ENCODE measurements at places on chromosomes 1 and 21.

GRCh38 chr1:221823149-221823548 is 81.3 kb upstream of the DUSP10 start:
- DNase-seq, result no peak

DNA sequence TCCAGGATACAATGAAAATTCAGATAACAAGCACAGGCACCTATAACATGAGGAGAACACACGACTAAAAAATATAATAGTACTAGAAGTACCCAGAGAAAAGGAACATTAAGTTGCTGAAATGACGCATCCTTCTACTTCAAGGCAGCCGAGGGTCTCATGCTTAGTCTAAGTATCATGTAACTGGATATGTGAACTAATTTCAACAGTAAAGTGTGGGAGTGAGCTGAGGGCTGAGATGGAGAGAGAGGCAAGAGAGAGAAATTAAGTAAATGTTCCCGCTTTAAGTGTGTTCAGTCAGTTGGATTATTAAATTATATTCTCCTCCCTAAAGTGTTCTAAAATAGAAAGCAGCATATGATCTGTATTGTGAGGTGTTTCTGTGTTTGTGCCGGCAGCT is 152.2 kb upstream of the KRTAP19-8 start:
- no peak for DNase-seq

DNA sequence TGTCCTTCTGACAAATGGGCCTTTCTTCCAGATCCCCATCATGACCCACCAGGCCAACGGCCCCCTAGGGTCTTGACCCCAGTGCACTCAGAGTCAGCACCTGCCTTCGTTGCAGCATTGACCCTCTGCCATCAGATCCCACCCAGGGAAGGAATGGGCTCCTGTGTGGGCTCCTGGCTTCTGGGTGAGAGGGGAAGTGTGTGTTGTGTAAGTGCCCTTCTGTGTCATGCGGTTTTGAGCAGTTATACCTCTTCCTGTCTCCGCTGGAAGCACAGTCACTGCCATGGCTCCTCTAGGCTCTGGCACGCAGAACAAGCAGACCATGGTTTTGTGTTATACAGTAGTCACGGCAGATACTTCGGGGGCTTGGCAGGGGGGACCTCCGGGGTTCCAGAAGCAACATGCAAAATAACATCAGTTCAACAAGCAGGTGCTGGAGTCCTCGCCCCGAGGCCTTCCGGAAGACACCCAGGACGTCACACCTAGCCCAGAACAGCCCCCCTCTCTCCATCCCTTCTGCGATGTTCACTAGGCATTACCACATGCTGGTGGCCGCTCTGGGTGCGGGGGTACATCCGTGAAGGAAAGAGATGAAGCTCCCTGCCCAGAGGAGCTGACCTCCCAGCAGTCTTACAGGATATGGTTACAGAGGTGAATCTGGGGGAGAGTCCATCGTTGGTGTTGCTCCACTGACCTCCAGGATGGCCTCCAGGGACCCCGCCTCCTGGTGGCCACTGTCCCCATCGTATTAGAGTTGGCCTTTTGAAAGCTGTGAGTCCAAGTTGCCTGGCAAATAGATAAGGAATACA is 17.4 kb upstream of the KCNAB2 start:
- DNase-seq, result no peak

DNA sequence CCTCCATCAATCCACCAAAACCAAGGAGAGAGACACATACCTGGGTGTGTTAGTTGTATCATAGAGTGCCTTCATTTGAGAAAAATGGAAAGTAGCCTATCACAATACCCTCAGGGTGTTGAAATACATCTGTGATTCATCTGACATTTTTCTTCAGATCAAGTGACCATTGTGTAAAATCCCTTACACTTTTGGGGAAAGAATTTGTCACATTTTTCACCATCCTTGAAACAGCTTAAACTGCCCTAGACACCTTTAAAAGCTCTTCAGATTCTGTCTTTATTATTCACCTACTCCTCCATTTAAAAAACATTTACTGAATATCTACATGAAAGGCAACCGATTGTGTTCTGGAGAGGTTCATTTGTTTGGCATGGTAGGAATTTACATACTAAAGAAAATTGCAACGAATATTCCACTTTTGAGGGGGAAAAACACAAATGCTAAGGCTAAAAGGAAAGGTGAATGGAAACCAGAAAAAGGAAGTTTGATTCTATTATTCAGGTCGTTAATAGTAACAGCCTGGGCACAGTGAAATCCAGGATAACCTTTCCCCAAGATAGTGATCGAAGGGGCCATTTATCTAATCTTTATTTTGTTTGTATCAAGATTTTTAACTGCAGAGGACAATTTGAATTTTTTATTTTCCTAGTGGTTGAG is 70.4 kb upstream of the SAMSN1 start:
- DNase-seq, result no peak

DNA sequence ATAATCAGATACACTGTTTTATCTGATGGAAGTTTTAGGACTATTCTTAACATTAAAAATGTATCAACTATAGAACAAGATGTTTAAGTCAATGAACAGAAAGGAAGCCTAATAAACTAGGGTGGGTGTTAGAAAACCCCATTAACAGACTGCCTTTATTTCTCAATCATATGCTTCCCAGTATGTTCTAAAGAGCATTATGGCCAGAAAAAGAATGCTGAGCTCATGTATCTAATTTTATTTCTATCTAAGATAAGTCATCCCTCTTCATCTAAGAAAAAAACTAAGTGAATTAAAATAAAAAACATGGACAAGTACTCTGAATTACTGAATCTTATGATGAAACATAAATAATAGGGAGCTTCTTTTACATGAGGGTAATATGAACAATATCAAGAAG is 86.5 kb upstream of the TTC39A start:
- no peak for DNase-seq

DNA sequence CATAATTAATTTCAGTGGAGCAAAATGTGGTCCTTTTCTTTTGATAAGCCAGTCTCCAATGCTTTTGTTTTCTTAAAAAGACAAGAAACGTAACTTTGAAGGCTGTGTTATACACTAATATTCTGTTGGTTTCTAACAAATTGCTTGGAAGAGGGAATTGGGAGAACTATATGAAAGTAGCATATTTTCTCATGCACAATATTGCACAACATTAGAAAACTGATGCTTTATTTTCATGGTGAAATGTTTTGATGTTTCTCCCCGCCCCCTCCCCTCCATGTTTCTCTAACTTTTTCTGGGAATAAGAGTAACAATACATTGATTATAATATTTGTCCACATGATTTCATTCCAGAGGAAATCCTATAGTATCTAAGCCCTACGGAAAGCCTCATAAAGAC is 115.4 kb downstream of the OLFML2B start:
- DNase-seq, result no peak

- DNase-seq, result no peak
Observed at GRCh38 chr1:110339407-110340206, 430 bp downstream of the RBM15 start.

- DNase-seq, result no peak
Observed at GRCh38 chr1:160567858-160568682, 11.2 kb downstream of the CD84 start.

DNA sequence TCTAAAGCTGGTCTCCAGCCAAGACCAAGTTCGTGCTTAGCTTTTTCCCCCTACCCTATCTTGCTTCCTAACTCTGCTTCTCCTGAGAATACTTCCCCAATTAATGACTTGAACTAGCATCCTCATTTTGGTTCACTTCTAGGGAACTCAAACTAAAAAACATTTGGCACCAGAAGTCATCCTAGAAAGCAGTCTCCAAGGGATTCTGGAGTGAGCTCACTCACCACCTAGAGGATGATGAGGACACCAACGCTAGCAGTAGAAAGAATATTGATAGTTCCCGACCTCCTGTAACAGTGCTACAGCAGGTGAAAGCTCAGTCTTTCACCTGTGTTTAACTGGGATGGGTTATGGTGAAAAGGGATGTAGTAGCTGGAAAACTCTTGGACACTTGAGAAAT is 4.7 kb upstream of the PSMB2 start:
- DNase-seq, result no peak

- DNase-seq, result no peak
Observed at GRCh38 chr1:3717715-3718601, 34.3 kb upstream of the CCDC27 start.

Measured in fibroblast of skin of left quadriceps (primary cell).